Stimulated activated CD4-positive, alpha-beta T cell treated with anti-CD3 and anti-CD28 coated beads, TNF-alpha, amount 100 ng/mL, for 4 hours (primary cell): ENCODE measurements at places on chromosomes 7 and 10.

DNA sequence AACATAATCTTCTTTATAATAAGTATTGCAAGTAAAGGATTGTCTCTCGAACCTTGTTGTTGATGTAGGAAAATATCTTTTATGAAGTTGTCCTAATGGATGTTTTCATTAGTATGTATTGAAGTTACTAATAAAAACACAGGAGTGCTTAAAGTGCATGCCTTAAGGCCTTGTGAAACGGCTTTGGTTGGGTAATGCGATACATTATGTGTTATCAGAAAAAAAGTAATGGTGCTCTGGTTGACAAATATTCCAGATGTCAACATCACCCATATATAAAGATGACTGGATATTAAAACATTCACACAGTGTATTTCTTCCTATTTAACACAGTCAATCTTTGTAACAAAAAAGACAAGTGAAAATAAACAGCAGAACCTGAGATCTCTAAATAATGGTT is 310.7 kb downstream of the PRKG1 start:
- no peak for DNase-seq

DNA sequence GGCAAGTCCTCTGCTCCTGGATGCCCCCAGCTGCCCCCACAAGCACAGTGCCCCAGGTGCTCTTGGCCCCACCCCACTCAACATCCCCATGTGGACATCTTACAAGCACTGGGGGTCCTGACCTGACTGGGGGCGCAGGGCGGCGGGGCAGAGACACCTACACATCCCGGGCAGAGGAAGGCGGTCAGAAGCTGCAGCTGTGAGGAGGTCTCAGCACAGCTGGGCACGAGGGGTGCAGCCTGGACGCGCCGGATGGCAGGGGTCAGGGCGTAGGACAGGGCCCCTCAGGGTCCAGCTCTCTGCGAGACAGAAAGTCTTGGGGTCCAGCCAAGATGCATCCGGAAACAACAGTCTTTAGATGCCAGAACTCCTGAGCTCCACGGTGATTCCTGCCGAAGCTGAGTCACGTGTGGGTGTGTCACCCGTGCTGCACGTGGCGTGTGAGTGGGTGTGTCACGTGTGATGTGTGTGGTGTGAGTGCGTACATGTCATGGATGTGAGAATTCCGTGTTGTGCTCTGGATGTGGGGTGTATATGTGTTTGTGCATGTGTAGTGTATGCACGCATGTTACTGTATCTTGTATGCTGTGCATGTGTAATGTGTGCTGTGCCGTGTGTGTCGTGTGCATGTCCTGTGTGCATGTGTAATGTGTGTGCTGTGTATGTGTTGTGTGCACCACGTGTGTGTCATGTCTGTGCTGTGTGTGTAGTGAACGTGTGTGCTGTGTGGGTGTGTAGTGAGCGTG is 5.1 kb downstream of the VENTX start:
- no peak for DNase-seq

DNA sequence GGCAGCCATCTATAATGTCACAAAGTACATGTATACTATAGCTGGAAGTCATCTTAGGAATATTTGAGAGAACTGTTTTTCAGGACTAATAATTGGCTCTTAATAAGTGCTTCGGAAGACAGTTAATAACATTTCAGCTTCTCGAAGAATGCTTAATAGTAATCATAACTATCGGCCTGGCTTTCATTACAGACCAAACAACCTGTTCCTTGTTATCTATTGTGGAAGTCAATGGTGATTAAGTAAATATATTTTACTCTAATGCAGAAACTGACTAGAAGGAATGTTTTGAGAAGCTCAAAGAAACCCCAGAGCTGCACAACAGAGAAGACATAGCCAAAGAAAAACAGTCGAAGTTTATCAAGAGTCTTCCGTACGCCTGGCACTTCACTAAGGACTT is 106.8 kb upstream of the FAM133B start:
- no peak for DNase-seq

DNA sequence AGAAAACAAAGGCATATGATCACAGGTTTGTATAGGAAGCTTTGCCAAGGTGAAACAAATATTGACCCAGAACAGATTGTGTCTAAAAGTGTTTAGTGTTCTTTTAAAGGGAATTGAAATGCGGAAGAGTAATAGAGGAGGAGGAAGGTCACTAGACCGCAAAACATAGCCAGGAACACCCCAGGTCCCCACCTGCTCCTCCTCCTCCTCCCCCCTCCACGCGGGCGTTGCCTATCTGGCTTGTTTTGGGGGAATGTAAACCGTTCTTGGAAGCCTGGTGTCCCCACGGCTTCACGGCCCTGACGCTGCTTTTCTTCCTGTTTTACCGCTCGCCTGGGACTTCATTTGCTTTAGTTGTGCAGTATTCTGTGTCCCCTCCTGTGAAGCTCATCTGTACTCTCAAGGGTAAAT is 81.0 kb upstream of the PFKP start:
- DNase-seq: no peak

DNA sequence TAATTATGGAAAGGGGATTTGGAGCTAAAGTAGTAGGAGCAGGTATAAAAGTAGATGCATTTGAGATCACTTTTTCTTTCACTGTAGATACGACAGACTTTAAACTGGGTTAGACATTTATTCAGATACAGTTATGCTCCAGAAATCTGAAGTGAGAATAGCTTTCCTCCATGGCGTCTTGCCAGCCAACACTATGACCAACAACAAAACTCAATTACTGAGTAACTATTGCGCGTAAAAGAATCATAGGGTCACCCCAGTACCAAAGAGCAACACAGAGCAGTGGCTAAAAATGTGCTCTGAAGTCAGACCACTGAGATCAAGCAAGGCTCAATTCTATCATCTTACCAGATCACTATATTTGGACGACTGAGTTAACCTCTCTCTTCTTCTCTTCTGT is 262.5 kb upstream of the SORCS1 start:
- no peak for DNase-seq

DNA sequence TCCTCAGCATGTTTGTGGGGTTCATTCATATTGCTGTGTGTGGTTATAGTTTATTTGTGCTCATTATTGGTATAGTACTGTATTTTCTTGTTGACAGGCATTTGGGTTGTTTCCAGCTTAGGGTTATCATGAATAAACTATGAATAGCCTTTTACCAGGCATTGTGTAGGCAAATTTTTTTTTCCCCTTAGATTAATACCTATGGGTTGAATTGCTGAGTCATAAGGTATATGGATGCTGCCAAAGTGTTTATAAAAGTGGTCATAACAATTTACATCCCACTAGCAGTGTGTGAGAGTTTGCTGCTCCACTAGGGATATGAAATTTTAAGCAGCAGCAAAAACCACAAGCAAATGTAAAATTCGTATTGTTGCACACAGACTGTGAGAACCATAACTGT is 175.0 kb downstream of the PLPP4 start:
- no peak for DNase-seq

- DNase-seq: no peak
These were observed 62.1 kb downstream of the INPP5A start for GRCh38 chr10:132599732-132600131.

GRCh38 chr10:73758704-73759511 is 14.7 kb downstream of the SEC24C start:
- no peak for DNase-seq

DNA sequence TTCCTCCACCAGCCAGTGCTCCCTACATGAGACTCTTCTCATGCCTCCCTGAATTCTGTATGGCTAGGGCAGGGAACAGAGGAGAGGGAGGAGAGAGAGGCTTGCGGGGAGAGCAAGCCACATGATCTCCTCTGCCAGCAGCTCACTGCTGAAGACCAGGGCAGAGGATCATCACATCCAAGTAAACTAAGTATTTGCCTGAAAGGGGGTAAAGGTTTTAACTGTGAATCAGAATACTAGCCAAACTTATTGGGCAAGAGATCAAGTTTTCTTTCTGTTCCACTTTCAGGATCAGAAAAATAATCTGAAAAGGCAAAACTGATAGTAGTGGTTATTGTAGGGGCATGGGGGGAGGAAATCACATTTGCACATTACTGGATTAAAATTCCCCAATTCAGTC is 17.8 kb upstream of the ERCC6 start:
- DNase-seq: no peak

DNA sequence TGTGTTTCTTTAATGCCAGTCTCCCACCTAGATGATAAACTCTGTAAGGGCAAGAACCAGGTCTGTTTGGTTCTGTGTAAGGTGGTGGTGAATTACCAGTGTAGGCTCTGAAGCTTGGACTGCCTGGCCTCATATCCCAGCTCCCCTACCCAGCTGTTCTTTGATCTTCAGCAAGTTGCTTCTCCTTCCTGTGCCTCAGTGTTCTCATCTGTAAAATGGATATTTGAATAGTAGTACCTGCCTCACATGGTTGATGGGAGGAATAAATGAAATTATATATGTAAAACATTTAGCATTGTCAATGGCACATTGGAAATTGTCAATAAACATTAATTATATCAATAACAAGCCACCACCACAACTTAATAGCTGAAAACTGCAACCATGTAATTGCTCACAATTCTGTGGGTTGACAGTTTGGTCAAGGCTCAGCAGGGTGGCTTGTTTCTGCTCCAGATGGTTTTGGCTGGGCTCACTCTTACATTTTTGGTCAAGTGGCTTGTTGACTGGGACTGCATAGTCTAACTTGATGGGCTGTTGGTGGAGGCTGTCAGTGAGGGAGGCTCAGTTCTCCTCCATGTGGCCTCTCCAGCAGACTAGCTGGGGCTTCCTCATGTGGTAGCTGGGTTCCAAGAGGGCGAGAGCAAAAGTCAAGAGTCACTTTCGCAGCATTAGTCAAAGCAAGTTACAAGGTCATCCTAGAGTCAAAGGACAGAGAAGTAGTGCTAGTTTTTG is 84.5 kb upstream of the DUSP5 start:
- DNase-seq: no peak
